M059J (cell line): ENCODE measurements at places on chromosomes 3 and 15. TPM values are rescaled to one million over a fixed set of nuclear protein-coding genes. Genes with fewer than 3 reads are reported as not detected.

CD276 gene
- total RNA-seq = 92.9 and 97.0 TPM in 2 replicates

DOCK3 gene
- 0.52 and 1.0 TPM in 2 replicates for total RNA-seq

DNA sequence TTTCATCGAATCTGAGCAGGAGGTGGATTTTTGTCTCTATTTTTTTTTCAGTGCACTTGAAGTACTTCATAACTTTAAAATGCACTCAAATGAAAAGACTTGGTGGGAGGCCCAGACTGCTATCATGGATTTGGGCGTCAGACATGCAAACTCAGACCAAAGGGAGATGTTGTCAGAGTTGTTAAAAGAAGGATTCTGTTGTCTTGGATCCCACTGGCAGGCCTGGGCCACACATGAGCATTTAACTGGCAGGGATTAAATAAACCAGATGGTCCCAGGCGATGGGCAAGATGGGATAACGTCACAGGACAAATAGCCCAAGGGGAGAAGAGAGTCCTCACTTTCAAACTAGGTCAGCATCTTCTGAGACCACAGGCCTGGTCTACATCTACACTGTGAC lies 15.4 kb downstream of the RTP1 start:
- no peak for DNase-seq

DNA sequence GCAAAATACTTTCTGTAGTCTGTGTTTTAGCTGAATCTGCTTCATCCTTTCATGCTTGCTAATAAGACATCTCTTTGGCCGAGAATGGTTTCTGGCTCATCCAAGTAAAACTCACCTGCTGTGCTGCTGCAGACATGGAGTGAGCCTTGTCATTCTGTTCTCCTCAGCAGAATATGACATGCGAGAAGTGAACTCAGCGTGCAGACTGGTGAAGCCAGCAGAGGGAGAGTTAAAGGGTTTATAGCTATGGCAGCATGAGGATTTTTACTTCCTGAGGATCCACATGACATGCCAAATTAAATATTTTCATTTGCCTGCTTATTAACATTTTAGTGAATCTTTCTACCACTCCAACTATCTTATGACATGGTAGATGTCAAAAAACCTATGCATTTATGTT lies 658.4 kb upstream of the NECTIN3 start:
- DNase-seq = peak; percentile 45

GRCh38 chr3:182978387-182978786 lies 2.0 kb downstream of the DCUN1D1 start:
- DNase-seq = no peak
